ENCODE measurements at places on chromosomes 11 and 22.

DNA sequence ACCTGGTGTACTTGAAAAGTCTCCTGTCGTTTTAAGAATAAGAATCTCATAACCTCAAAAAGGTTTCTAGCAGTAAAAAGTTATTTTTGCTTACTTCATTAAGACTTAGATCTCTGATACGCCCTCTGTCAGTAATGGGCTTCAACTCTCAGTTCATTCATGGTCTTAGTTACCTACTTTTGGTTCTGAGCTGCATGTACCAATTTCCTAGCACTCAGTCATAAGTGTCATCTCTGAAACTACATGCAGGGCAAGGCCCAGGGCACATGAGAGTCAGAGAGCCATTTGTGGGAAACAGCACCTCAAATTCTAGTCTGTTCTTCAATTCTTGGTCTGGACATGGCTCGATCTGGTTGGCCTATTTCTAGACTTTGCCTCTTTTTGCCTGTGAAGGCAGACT, 838.4 kb downstream of the FAM181B start:
- no peak for DNase-seq

DNA sequence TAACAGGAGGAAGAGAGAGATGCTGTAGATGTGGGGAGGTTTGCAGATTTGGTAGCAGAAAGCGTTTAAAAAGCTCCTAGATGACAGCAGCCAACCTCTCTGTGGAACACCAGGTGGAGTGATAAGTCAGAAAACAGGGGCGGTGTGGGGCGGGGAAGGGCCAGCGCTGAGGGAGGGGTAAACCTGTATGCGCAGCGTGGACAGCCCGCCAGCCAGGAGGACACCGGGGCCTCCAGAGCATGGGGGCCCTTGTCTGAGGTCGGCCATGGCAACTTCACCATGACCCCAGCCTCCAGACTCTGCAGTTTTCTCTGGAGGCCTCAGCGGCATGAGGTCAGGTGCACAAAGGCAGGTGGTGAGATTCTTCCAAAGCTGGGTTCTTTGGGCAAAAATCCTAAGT, 423.7 kb downstream of the BRD1 start:
- no peak for DNase-seq

GRCh38 chr11:130644187-130644586, 195.7 kb downstream of the ADAMTS15 start:
- no peak for DNase-seq

DNA sequence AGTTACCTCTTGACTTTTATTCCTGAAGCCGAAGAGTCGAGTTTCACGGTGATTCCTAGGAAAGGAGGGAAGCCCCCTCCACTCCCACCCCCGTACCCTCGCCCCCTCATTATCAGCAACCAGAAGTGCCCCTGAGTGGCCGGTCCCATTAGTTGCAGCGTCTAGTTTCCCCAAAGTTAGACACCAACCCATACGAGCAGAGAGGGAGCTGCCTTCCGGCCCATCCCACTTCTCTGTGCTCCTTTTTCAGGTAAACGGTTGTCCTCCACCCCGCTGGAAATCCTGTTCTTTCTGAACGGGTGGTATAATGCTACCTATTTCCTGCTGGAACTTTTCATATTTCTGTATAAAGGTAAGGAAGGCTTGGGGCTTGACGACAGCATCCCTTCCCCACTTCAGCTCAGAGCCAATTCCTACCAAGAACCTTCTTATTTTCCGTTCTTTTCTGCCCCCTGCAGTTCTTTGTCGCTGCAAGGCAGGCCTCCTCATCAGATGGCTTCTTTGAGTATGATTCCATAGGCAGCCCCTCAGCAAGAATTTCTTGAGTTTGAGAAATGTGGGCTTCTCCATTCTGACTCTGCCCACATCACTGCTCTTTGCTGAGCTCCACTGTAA, 701 bp downstream of the TMEM216 start:
- no peak for DNase-seq

DNA sequence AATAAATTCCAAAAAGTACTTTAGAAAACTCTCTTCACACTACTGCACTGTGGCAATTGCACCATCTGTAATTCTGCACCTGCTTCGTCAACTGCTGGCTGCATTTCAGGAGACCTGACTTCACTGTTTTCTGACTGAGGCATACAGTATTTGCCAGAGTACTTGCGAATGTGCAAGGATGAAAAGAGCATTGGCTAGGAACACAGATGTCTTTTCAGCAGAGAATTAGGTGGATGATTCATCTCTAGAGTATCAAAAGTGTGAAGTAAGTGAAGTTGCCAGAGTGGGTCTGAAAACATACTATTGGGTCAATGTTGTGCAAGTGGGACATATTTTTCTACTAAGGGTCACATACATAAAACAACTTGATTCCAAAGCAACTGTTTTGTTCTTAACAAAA, 427.5 kb upstream of the CCDC90B start:
- no peak for DNase-seq

GRCh38 chr11:10352921-10353550, 48.2 kb downstream of the ADM start:
- DNase-seq: no peak

GRCh38 chr22:21642584-21643448, 714 bp downstream of the SDF2L1 start:
- DNase-seq: no peak

GRCh38 chr11:65789230-65790103, 2.6 kb downstream of the OVOL1 start:
- DNase-seq: no peak

- DNase-seq: no peak
These were observed 20.2 kb downstream of the RPS6KA4 start for GRCh38 chr11:64379160-64379559.

DNA sequence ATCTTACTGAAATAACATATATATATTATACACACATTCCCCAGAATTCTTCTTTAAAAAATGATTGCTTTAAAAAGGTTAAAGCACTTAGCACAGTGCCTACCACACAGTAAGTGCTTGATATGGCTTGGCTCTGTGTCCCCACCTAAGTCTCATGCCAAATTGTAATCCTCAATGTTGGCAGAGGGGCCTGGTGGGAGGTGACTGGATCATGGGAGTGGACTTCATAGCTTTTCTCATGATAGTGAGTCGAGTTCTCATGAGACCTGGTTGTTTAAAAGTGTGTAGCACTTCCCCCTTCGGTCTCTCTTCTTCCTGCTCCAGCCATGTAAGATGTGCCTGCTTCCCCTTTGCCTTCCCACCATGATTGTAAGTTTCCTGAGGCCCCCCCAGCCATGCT, 6.2 kb downstream of the CRYAB start:
- DNase-seq: no peak

- DNase-seq: no peak
These were observed 117.4 kb upstream of the PARVA start for GRCh38 chr11:12259956-12260355.

GRCh38 chr11:126331286-126331685, 24.2 kb upstream of the ST3GAL4 start:
- DNase-seq: no peak

DNA sequence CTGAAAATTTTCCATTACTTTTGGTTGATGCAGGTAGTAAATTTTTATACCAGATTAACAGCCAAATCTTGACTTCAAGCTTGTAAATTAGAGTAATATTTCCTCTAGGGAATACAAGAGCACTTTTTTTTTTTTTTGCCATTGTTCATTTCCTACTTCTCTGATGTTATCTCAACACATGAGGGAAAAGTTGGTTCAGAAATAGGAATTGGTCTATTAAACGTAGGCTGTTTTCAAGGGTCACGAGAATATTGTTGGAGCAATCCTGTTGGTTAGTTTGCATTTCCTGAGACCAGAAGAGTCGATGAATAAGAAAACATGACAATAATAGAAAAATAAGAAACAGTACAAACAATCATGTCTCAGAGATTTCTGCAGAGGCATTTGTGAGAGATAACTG, 453.9 kb upstream of the CCDC179 start:
- DNase-seq: no peak

DNA sequence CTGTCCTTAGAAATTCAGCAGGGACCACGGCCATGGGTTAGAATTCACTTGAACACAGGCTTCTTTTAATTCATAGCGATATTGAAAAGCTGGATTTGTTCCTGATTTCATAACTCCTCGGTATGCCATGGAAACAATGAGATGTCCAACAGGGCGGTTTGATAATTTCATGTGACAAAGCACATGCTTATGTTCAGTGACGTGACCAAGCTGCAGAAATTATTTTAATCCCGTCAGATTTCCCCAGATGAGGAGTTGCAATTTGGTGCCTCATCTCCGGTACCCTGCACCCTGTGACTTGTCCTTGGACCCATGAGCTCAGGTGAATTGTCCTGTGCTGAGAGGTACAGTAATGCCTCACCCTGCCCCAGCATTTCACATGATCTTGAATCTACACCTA, 81.7 kb downstream of the C11orf91 start:
- DNase-seq: no peak

GRCh38 chr22:19596680-19597398, 72.6 kb upstream of the CLDN5 start:
- no peak for DNase-seq

GRCh38 chr11:18313965-18314763, 7.8 kb downstream of the HPS5 start:
- no peak for DNase-seq

Measured in globus pallidus (tissue), 1 donor.